RWPE2 (cell line): ENCODE measurements at places on chromosomes 16 and 17.

DNA sequence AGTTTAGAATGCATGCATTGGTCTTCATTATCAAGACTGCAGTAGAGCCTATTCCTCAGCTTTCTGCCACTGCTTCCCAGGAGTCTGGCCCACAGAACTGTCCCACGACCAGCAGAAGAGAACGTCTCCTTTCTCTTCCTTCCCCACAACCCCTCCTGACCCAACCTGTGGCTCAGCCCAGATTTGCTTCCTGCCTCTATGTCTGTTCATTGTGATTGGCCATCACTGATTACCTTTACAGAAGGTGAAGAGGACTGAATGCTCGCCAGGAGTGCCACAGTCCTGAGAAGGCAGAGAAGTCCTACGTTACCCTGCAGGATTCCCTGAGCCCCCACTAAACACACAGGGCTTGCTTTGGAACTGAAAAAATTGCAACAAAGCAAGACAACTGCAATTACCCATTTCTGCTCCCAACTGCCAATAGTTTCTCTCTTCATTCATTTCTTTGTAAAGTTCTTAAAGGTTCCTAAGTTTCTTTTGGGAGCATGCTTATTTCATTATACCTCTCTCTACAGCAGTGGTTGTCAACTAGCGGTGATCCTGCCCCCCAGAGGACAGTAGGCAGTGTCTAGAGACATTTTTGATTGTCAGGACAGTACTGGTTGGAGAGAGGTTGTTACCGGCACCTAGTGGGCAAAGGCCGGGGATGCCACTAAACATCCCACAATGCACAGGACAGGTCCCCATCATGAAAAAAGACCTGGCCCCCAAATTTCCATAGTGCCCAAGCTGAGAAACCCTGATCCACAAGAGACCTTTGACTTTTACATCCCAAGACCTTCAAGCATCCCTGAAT lies 4.5 kb upstream of the NAT9 start:
- DNase-seq = no peak

DNA sequence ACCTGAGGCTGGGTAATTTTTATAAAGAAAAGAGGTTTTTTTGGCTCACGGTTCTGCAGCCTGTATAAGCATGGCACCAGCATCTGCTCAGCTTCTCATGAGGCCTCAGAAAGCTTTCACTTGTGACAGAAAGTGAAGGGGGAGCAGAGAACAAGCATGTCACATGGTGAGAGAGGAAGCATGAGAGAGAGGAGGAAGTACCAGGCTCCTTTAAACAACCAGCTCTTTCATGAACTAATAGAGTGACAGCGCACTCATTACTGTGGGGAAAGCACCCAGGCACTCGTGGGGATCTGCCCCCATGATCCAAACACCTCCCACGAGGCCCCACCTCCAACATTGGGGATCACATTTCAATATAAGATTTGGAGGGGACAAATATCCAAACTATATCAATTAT lies 86.8 kb downstream of the USP32 start:
- no peak for DNase-seq

- no peak for DNase-seq
Observed at GRCh38 chr17:9566067-9566466, 9.6 kb downstream of the STX8 start.

DNA sequence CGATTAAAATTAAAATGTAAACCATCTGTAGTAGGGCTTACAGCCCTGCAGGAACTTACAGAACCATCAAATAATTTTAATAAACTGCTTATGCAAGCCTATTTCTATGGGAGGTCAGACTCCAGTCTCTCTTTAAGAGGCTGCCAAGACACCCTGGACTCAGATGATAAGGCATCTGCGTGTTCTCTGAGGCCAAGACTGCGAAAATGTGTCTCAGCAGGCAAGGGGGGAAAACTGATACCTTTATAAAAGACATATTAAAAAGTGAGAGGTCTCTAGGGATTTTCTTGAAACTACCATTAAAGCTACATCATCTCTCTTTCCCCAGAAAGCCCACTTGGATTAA lies 32.2 kb downstream of the MPHOSPH6 start:
- no peak for DNase-seq

DNA sequence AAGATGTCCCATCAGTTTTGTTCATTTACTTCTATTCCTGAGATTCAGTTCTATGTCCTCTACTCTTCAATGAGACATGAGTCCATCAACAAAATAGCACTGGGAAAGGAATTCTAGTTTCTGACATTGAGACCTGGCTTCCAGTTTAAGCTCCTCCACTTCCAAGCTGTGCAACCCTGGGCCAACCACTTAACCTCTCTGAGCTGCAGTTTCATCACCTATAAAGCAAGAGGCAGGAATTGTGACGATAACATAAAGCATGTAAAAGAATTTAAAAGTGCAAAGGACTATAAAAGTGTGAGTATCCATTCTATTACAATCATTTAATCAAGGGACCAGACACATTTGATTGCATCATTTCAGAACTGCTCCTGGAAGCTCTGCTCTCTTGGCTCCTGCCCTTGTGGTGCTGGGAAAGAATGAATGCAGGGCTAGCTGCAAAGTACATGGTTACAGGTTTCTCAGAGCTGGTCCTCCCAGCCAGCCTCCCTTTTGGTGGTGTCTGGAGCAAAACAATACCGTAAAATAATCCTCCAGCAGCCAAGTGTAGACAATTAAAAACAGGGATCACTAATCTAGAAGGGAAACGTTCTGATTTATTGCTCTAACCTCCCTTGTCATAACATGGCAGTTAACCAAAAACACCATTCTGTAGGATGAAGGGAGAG lies 113.9 kb downstream of the VPS53 start:
- no peak for DNase-seq

- no peak for DNase-seq
Observed at GRCh38 chr16:66475232-66475631, 48.1 kb downstream of the BEAN1 start.

- peak; percentile 84 for DNase-seq
Observed at GRCh38 chr16:13307255-13307654, 405.9 kb downstream of the SHISA9 start.

GRCh38 chr16:704552-705380 lies 835 bp downstream of the FBXL16 start:
- DNase-seq = no peak

DNA sequence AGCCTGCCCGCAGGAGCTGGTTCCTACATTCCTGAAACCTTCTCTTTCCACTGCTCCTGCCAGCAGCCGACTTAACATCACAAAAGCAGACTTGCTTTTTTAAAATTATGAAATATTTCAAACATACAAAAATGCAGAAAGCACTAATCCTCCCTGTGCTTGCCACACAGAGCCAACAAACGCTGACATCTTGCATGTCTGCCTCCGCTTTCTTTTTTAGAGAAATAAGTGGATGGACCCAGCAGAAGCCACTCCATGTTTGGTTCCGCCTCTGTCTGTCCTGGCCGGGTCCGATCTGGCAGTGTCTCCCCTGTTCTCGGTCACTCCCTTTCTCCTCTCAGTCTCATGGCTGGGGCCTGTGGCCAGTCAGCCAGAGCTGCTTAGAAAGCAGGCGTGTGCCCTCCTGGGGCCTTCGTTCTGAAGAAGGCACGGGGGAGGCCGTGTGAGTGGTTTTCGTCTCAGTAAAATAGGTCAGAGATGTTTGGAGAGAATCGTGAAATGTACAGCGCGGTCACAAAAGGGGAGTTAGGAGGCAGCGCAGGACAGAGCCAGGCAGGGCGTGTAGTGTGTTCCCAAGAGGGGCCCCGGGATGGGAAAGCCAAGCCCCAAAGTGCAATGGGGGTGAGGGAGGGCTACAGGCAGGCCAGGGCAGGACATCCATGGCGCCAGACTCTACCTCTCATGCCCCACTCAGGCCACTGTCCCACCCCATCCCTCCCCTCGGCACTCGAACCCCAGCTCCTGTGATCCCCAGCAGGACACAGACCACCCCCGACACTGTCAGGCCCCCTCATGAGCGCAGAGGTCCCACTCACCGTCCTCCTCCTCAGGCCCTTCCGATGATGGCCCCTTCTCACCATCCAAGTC lies 23.2 kb downstream of the MXRA7 start:
- DNase-seq = no peak

DNA sequence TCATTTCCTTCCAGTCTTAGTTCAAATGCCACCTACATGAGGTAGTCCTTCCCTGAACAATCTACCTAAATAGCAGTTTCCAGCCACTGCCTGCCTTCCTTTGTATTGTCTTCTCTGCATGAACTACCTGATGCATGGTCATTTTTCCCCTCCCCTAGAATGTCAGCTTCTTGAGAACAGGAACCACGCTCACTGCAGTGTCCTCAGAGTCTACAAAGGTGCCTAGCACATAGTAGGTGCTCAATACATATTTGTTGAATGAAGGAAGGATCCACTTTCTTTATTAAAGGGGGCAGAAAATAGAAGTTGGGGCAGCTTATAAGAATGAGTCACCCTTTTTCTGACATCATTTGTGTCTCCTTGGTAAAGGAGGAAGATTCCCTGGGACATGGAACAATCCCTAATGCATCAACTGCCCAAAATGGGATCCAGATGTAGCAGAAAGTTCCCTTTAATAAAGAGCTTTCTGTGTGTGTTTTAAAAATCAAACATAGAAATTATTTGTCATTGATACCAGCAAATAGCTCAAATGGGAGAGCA lies 4.4 kb upstream of the CYLD start:
- DNase-seq = no peak

DNA sequence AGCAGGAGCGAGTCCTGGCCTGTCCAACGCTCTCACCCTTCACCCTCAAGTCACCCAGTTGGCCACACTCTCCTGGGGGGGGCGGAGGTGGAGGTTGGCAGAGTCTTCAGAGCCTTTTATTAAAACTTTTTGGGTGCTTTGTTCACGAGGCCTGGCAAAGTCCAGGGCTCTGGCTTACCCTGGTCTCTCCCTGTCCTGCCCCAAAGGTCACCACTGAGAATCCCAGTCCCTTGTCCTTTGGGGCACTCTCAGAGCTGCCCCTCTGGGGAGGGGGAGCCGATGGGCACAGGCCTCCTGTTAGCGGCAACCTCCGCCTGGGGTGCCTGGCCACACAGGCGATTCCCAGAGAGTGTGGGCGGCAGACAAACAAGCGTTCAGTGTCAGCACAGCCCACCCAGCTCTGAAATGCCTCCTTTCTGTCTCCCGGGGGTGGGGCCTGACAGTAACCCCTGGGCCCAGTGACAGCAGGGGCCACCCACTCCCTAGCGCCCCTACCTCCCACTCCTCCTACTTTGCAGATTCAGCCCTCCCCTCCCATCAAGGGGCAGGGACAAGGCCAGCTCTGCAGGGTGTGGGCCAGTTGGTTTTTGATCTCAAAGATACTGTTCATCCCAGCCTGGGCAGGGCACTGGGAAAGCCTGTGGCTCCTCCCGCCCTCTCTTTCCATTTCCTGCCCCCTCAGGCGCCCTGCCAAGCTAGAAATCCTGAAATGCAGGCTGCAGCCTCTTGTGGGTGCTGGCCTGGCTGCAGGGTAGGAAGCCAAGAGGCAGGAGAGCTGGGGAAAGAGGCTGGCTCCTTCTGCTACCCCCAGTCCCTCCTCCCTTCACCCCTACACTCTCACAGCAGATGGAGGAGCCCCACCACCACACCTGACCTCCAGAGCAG lies 36.6 kb upstream of the EMP2 start:
- peak; percentile 77 for DNase-seq

- DNase-seq = no peak
Observed at GRCh38 chr17:18966831-18967624, 15.1 kb downstream of the SLC5A10 start.

- no peak for DNase-seq
Observed at GRCh38 chr16:77540646-77541045, 105.8 kb upstream of the ADAMTS18 start.

DNA sequence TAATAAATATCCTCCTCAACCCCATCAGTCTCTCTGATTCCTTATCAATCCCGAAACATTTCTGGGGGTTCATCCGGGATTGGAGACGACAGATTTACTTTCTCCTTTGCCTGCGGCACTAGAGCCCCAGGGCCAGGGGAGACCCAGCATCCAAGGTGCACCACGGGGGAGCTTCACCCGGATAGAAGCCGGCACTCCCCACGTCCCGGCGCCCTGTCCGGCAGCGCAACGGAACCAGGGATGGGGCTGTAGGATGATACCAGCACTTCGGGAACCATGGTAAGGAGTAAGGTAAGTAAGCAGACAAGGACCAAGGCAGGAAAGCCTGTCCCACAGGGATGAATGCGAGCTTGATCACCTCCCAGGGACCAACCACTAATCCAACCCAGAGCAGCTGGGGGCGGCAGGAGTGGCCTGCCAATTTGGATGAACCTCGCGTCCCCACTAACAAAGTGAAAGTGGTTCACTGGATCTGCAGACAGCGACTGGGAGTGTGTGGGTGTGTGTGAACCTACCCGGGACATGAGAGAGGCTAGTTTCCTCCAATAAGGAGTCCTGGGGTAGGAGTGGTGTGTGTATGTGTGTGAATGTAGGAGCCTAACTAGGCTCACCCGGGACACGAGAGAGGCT lies 11.9 kb downstream of the POLR3K start:
- no peak for DNase-seq
